ENCODE measurements at places on chromosomes 2 and 18. TPM values are rescaled to one million over a fixed set of nuclear protein-coding genes. Genes with fewer than 3 reads are reported as not detected.

- DNase-seq: no peak
Measured at GRCh38 chr2:169579044-169579443, 5.1 kb upstream of the PPIG start.

DNA sequence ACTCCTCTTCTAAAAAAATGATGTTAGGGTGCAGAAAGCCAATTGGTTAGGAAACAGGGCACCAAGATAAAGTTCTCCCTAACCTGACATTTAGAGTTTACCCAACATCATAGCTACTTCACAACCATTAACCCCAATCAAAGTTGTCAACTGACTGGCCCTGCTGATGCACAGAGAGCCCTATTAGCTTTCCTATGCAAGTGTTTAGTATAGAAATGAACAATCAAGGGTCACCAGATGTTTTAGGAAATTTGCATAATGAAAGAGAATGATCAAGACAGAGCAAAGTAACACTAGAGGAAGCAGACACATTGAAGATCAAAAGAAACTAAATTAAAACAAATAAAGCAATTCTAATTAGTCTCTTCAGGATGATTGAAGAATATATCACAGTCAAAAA is 64.2 kb upstream of the DCC start:
- DNase-seq: no peak

GRCh38 chr2:148982282-148982681 is 56.2 kb upstream of the LYPD6B start:
- no peak for DNase-seq

- DNase-seq: no peak
Measured at GRCh38 chr2:212181646-212182045, 357.0 kb downstream of the ERBB4 start.

DNA sequence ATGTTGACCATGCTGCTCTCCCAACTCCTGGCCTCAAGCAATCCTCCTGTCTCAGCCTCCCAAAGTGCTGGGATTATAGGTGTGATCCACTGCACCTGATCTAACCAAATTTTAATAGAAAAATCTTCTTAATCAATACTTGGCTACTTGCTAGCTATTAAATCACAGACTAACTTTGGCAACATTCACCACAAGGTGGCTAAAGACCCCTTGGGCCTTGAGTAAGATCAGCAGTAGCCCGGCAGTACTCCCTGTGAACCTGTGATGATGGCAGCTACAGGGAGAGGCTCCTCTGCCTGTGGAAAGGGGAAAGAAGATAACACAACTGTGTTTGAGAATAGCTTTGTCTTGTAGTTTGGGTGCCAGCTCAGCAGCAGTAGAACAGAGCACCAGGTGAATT is 102.9 kb downstream of the SLC39A10 start:
- DNase-seq: no peak

DNA sequence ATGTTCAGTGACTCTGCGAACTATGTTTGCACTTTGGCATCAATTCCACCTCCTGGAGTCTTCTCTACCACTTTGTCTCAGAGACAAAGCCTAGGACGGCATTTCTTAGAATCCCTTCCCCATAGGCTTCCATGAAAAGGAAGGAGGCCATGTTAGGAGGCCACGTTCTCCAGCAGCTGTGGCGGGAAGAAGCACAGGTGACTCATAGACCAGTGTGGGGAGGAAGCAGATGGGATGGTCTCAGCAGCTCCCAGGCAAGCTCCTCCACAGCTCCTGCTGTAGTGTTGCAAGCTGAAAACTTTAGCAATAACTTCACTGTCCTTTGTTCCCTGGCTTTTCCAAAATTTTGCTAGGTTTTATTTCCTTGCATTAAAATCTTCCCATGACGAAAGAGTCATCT is 781.3 kb upstream of the ID2 start:
- no peak for DNase-seq

DNA sequence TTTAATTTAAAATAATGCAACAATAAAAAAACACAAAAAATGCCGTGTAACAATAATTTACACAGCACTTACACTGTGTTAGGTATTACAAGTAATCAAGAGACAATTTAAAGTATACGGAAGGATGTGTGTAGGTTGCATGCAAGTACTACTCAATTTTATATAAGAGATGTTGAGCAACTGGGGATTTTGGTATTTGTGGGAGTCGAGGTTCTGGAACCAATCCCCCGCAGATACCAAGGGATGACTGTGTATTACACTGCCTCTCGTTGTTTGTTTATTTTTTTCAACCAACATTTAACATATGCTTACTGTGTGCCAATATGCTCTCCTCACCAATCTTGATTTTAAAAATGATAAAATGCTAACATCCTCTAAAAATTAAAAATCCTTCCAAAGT is 24.8 kb downstream of the MAP3K2 start:
- no peak for DNase-seq

GRCh38 chr2:183630964-183631363 is 506.7 kb downstream of the NUP35 start:
- DNase-seq: no peak

GRCh38 chr18:76972241-76972640 is 149.9 kb downstream of the ZNF236 start:
- no peak for DNase-seq

GRCh38 chr2:185998562-185999070 is 260.0 kb downstream of the FSIP2 start:
- no peak for DNase-seq

DNA sequence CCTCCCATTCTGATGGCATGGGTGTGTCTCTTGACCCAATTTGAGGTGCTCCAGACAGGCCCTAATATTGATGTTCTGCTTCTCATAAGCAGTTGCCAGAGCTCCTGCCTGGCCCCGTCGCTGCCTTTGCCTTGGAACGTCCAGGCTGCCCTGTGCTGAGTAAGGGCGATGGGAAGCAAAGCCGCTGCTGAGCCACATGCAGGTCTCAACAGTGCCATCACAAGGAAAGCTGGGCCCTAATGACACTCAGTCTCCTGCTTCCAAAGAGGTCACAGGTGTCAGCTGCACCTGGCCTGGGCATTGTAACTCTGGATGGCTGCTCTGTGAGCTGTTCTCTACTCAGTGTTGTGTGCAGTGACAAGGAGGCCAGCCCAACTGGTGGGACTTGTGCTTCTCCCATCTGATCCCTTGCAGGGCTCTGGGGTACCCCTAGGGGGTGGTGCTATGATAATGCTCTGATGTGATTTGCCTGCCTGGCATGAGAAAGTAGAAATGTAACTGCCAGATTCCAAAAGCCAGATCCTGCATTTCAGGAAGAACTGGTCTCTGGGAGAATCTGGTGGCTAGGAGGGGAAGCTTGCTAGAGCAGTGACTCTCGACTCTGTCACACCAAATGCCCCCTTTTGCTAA is 8.7 kb downstream of the TTC39C start:
- DNase-seq: no peak

DNA sequence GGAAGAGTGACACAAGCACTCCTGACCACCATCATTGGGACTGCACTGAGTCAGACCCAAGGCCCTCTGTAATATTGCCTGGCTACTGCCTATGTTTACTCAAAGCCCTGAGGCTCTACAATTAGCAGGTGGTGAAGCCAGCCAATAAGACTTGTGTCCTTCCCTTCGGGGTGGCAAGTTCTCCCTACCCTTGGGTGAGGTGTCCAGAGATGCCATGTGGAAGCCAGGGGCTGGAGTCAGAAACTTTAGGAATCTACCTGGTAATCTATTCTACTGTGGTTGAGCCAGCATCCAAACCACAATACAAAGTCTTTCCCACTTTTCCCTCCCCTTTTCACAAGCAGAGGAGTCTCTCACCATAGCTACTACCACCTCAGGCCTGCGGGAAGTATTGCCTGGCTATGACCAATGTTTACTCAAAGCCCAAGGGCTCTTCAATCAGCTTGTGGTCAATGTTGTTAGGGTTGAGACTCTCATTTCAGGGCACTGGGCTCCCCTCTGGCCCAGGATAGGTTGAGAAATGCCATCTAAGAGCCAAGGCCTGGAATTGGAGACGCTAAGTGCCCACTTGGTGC is 17.6 kb downstream of the DHRS9 start:
- no peak for DNase-seq

DNA sequence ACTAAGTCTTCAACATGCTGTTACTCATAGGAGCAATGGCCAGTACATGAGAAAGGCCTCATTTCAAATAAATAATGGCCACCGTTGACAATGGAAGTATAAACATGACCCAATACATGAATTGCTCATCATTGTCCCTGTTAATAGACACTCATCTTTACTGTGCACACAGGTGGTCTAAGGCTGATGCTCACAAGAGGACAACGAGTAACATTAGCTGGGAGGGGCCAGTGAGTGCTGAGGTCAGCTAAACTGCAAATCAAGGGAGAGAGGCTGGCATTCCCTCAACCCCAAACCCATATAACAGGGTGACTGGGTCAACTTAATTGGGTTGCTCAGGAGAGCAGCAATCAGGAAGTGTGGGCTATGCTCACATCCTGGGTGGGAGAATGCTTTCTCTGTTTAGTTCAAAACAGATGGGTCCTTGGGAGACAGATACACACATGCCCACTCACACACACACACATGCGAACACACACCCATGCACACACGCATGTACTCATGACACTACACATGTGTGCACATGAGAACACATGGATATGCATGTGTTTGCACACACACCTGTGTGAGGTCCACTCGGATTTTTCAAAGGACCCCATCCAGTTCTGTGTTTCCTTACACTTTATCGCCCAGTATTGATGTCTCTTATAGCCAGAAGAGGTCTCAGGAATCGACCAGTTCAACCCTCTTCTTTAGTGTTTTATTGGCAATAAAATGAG is 172.0 kb downstream of the INHBB start:
- DNase-seq: no peak

- DNase-seq: no peak
Measured at GRCh38 chr18:8625461-8626092, 16.3 kb downstream of the RAB12 start.

GRCh38 chr2:129713337-129713736 is 266.1 kb upstream of the RAB6C start:
- DNase-seq: no peak

GRCh38 chr2:54984476-54984875 is 65.8 kb downstream of the RTN4 start:
- no peak for DNase-seq

- no peak for DNase-seq
Measured at GRCh38 chr2:203706403-203706802, at the start of gene CD28. Gene CD28 (plus strand): TSS chr2:203706639. CDS start chr2:203706697, 58 bp downstream.

Gene DSG2
- total RNA-seq: 43.7 TPM

Gene HOXD8
- 29.7 TPM for total RNA-seq

Gene KANSL3
- 34.5 TPM for total RNA-seq

Gene TMX3
- 23.4 TPM for total RNA-seq

Gene NT5C1B
- not detected for total RNA-seq

Gene ANKRD29
- 14.6 TPM for total RNA-seq

Gene POMC
- 1.9 TPM for total RNA-seq

Gene CCDC150
- total RNA-seq: 0.97 TPM

Gene ABCB11
- not detected for total RNA-seq

Gene NCKAP5
- total RNA-seq: 0.80 TPM

Gene WDR35
- 13.7 TPM for total RNA-seq

Gene CNDP1
- total RNA-seq: 0.15 TPM
